ENCODE measurements at places on chromosomes 12 and 14. TPM values are rescaled to one million over a fixed set of nuclear protein-coding genes. Genes with fewer than 3 reads are reported as not detected.

The RHOF gene
- total RNA-seq = 5.2 TPM

GRCh38 chr14:50381823-50382287 is 14.8 kb downstream of the CDKL1 start:
- DNase-seq = no peak

DNA sequence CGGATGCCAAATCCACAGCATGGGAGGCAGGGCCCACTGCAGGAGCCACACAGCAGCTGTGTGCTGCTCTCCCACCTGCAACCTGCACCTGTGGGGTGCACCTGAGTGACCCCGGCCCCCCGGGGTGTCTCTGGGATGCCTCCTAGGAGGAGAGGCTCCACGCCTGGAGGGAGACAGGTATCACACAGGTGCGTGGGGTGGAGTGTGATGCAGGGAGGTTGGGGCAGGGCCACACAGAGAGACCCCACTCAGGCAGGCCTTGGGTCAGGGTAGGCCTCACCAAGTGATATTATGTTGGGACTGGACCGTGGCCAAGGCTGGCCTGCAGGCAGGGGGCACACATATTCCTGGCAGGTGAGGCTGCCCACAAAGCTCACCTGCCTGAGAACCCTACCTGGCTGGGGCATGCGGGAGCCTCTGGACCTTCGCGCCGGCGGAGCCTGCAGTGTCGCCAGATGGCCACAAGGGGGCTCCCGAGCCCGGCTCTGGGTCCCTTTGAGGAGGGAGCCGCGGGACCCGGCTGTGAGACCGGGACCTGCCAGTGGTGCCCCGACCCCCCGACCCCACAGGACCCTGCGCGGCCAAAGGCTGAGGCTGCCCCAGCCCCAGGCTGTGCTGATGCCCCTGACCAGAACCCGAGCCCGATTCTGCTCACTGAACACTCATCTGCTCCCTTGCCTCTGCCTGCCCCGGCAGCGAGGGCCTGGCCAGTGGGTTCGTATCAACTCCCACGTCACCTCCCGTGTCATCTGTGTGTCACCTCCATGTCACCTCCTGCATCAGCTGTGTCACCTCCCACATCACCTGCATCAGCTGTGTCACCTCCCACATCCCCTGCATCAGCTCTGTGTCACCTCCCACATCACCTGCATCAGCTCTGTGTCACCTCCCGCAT is 11.4 kb downstream of the TMEM121 start:
- peak; percentile 63 for DNase-seq

DNA sequence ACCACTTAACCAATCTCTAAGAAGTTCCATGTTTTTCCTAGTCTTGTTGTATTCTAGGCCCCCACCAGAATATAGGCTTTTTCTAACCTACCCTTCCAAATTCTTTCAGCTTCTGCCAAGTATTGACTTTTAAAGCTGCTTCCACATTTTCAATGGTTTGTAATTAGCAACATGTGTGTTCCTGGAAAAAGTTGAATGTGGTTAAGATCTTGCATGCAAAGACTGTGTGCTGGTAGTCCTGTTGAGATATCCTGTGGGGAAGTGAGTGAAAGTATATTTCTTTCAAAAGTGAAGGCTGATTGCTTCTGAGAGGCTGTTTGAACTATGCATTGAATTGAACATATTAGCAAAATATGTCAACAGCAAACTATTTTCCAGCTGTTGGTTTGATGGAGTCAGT is 646 bp upstream of the OR6C4 start:
- DNase-seq = no peak

GRCh38 chr14:67269298-67270060 is 28.2 kb downstream of the PALS1 start:
- no peak for DNase-seq

DNA sequence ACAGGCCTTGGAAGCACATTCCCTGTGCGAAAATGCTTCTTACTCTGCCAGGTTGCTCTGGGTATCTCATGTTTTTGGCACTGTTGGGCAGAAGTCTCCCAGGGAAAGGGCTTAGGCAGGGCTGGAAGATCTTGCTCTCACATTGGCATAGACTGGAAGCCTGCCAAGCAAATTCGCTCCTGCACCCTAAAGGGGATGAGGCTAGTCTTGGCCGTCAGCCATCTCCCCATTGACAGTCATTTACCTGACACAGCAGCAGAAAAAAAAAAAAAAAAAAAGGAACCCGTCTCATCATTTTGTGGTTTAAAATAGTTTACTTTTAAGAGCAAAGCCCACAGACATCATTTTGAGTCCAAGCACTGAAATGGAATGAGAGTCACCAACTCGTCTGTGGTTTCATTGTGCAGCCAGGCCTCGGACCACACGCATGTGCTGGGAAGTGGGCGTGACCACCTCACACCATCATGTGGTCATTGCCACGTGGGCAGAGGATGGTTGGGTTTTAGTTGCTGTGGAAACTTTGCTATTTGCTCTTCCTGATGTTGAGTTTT is 84.8 kb downstream of the NRXN3 start:
- peak; percentile 16 for DNase-seq

The DIO3 gene
- not detected for total RNA-seq

DNA sequence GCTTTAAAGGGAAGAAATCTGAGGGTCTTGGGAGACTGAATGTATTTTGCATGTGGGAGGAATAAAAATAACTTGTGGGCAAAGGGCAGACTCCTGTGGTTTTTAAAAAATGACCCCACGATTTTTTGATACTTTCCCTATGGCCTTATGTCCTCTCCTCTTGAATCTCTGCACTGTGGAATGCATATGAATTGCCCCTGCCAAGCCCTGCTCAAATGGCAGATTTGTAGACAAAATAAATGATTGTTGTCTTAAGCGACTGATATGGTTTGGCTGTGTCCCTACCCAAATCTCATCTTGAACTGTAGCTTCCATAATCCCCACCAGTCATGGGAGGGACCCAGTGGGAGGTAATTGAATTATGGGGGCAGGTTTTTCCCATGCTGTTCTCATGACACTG is 223.8 kb downstream of the DACT1 start:
- no peak for DNase-seq

The KRT83 gene
- not detected for total RNA-seq

GRCh38 chr14:54447231-54447692 is 6.1 kb upstream of the CNIH1 start:
- DNase-seq = no peak

- no peak for DNase-seq
Observed at GRCh38 chr14:26522967-26523366, 74.9 kb downstream of the NOVA1 start.

The ARHGAP9 gene
- total RNA-seq = 9.3 TPM

DNA sequence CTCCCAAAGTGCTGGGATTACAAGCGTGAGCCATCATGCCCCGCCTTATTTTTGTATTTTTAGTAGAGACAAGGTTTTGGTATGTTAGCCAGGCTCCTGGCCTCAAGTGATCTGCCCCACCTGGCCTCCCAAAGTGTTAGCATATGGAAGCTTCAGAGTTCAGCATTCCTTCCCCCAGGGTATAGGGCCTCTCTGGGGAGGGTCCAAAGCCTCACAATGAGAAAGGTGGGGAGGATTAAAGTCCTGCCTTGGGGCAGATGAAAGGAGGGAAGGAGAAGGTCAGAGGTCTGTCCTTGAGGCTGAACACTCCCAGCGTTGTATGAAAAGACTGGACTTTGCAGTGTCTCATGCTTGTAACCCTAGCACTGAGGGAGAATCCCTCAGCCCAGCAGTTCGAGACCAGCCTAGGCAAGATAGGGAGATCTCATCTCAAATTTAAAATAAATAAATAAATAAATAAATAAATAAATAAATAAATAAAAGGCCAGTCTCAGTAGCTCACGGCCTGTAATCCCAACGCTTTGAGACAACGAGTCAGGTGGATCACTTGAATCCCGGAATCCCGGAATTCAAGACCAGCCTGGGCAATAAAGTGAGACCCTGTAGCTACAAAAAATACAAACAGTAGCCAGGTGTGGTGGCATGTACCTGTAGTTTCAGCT is 22.0 kb upstream of the RCOR1 start:
- DNase-seq = no peak

The P2RX7 gene
- 1.3 TPM for total RNA-seq

DNA sequence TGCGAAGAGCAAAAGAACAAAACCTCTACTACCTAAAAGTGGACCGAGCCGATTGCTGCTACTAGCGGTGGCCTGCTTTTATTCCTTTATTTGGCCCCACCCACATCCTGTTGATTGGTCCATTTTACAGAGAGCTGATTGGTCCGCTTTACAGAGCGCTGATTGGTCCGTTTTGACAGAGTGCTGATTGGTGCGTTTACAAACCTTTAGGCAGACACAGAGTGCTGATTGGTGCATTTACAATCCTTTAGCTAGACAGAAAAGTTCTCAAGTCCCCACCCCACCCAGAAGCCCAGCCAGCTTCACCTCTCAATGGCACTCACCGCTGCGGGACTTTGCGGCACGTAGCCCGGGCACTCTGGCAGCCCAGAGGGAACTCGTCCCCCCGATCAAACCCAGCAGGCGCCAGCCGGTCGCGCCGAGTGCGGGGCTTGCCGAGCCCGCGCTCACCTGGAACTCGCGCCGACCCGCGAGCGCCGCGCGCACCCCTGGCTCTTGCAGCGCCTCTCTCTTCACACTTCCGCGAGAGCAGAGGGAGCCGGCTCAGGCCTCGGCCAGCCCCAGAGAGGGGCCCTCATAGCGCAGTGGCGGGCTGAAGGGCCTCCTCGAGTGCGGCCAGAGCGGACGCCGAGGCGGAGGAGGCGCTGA is 8.7 kb upstream of the FGD4 start:
- DNase-seq = no peak

DNA sequence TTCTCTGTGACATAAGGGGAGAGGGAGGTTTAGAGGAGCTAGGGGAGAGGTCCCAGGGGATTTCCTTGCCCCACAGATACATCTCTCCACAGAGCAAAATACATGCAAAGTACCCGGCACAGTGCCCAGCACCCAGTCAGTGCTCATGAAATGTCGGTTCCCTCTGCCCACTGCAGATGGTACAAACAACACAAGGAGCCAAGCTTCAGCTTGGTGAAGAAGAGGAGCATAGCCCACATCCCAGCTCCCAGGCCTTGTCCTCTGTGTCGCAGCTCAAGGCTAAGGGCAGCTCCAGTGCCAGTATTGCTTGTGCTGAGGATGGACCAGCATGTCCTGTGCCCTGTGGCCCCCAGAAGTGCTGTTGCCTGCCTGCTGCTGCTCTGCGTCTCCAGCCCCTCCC is 35.0 kb upstream of the FKBP4 start:
- DNase-seq = no peak

DNA sequence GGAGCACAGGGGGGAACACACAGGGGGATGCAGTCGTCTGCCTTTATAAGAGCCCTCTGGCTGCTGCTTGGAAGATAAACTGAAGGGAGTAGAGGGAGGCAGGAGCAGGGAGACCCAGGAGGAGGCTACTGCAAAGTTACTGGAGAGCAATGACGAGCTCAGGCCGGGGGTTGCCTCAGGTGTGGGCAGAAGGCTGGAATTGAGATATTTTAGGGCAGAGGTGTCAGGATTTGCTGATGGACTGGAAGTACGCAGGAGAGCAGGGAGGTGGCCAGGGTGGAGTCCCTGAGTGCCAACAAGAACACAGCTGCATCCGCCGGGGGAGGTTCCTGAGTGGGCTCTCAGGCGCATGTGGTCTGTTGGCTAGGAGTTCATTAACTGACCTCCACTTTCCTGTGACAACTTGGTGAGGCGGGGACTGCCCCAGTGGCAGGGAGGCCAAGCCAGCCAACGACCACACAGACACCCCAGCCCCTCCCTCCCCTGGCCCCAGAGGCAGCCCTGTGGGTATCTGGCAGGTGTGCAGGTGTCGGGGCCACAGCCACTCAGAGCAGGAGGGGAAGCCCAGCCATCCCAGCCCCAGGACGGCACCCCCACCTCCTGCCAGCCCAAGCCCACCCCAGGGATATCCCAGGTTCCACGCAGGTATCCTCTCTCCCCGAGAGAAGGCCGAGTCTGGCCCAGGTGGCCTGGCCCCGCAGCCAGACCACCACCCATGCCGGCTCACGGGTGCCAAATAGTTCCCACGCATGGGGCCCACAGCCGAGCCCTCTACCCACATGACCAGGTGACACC is 85.4 kb downstream of the NCOR2 start:
- DNase-seq = no peak

- DNase-seq = no peak
Observed at GRCh38 chr12:57243521-57244311, 7.3 kb downstream of the STAC3 start.

DNA sequence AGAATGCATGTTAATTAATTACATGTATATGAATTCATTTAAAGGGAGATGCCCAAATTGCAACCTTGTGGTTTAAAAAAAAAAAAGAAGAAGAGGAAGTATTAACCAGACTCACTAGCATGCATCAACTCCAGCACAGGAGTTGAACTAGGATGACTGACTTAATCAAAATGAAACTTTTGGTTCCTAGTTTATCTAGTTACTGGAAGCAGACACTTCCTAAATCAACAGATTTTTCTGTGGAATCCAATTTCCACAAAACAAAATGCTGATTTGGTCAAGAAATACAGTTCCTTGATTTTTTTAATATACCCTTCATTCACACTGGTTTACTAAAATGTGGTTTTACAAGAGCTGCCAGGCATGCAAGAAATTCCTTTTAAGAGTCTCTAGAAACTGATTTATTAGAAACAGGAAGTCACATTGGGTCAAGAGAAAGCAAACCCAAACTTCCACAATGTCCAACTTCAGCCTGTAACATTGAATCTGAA is 41.6 kb downstream of the ITPR2 start:
- DNase-seq = no peak

DNA sequence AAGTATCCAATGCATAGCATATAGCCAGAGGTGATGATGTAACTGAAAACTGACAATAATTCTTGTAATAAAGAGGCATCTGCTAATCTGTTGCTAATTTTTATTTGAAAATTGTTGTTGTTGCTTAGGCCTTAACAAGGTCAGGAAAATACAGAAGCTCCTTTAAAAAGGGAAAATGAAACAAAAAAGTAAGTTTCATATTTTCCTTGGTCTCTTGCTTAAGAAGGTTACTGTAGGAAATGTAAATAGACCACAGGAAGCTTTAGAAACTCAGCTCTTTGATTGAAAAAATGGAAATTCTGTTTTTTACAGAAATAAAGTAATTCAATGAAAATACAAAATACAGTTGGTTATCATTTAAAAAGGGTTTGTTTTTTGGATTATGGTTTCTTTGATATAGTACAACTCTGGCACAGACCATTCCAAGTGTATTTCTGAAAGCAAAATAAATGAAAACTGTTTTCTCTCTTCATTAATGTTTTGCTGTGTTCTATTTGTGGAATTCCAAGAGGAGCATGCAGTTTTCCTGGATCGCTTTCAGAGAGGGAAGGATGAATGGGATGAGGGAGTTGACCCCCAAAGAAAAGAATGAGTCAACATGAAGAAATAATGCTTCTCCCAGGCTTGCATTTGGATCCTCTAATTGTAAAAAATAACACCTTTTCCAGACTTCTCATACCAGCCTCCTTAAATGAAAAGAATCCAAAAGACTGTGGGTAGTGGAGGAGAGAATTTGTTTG is 398.0 kb upstream of the FAR2 start:
- DNase-seq = no peak

GRCh38 chr14:77144412-77145115 is 3.0 kb upstream of the ZDHHC22 start:
- no peak for DNase-seq

The BEGAIN gene
- total RNA-seq = 0.89 TPM

DNA sequence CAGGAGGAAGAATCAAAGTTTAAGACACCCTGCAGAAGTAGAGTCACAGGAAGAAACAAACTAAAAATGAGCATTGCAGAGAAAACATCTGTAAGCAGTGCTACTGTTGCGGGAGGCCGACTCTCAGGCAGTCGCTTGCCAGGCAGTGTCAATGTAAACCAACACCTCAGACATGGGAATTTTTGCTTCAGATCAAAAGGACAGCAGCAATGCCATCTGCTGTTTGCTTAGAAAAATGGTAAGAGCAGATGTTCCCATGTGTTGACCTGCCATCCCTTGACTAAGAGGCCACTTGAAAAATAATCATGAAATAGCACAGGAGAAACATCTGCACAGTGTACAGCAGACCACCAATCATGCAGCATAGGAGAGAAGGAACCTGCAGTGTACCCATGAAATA is 196.6 kb downstream of the SLC25A21 start:
- peak; percentile 13 for DNase-seq
